ENCODE measurements at places on chromosomes 4 and X.
A peak's percentile ranks its signal among the peaks of the same experiment; 100 is the strongest.

GRCh38 chr4:174423257-174423944 lies 98.9 kb downstream of the HPGD start:
- no peak for DNase-seq

GRCh38 chrX:151904989-151905388 lies 7.7 kb upstream of the MAGEA4 start:
- DNase-seq = no peak

DNA sequence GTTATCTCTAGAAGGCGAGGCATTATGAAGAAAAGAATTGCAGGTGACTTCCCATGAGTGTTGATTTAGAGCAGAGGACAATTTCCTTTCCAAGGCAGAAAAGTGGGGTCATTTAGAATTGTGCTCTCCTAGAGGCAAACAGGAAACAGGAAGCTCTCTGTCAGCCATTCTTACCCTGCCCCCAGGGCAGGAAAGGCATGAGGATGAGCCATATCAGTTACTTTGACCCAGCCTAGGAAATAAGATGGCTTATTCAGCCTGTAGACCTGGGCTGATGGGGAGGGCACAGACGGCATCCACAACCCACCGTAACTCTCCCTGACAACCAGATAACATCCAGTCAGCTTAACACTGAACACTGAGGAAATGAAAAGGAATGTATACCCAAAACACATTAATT lies 88.8 kb upstream of the KDR start:
- DNase-seq = peak; percentile 44

- DNase-seq = no peak
Observed at GRCh38 chrX:48848847-48849246, 13.4 kb upstream of the PCSK1N start.

GRCh38 chr4:140098455-140099160 lies 55.4 kb downstream of the MAML3 start:
- DNase-seq = no peak

DNA sequence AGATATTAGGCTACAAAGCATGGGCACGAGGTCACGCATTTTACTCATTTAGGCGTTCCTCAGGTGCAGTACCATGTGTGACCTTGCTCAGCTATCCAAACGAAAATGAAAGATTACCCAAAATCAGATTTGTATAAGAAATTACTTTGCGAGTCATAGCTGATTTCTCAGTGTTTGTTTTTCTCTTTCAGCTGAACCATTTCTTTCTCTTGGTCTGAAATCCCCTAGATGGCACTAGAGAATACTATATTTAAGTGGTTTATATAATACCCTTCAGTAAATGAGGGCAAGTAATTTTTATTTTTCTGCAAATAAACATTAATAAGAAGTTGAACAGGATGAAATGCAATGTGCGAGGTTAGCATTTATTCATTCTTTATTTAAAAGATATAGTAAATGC lies 496.6 kb downstream of the STIM2 start:
- DNase-seq = no peak

DNA sequence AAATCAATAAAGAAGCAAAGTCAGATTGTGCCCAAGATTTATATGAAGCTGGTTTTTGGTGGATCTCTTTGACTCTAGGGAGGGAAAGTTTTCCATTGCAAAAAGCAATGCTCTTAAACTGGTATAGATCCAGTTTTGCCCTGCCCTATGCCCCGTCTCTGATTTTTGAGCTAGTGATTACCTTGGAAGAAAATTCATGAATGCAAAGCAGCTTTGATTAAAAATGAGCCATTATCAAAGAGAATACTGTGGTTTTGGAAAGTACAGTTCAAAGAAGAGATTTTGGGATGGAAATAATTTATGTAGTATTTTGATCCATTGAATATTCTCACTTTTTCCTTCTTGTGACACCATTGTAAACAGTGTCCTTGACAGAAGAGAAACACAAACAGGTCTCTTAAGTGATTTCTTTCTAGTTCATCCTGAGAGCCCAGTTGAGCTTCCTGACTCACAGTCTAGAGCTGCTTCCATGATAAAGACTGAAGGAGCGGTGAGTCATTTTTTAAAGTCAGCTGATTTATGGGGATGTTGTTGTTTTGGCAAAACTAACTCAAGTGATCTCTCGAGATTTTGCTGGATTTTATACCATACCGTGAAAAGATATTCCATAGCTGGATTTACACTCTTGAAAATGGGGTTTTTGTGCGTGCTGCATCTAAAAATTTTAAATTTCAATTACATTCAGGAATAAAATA lies 76.7 kb downstream of the AFF1 start:
- peak; percentile 57 for DNase-seq

DNA sequence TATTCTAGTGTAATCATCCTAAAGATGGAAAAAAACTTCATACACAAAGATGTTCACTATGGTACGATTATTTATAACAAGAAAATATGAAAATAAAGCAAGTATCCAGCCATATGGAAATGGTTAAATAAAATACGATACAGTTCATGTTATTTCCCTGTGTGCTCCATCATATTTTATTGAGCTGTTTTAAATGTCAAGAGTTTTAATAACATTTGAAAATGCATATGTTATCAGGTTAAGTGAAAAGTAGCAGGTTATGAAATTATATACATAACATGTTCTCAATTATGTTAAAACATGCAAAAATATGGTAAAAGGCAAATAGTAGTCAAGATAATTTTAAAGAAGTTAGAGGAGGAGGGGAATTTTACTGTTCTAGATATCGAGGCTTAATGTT lies 192.0 kb downstream of the HNRNPD start:
- DNase-seq = no peak

GRCh38 chr4:142092941-142093340 lies 456.6 kb downstream of the IL15 start:
- DNase-seq = no peak

- no peak for DNase-seq
Observed at GRCh38 chr4:19380600-19380999, 871.1 kb upstream of the SLIT2 start.

GRCh38 chr4:86338989-86339388 lies 20.9 kb downstream of the MAPK10 start:
- DNase-seq = no peak

GRCh38 chrX:101206471-101206870 lies 13.1 kb upstream of the DRP2 start:
- no peak for DNase-seq

GRCh38 chr4:162343967-162344366 lies 180.2 kb upstream of the FSTL5 start:
- DNase-seq = no peak

DNA sequence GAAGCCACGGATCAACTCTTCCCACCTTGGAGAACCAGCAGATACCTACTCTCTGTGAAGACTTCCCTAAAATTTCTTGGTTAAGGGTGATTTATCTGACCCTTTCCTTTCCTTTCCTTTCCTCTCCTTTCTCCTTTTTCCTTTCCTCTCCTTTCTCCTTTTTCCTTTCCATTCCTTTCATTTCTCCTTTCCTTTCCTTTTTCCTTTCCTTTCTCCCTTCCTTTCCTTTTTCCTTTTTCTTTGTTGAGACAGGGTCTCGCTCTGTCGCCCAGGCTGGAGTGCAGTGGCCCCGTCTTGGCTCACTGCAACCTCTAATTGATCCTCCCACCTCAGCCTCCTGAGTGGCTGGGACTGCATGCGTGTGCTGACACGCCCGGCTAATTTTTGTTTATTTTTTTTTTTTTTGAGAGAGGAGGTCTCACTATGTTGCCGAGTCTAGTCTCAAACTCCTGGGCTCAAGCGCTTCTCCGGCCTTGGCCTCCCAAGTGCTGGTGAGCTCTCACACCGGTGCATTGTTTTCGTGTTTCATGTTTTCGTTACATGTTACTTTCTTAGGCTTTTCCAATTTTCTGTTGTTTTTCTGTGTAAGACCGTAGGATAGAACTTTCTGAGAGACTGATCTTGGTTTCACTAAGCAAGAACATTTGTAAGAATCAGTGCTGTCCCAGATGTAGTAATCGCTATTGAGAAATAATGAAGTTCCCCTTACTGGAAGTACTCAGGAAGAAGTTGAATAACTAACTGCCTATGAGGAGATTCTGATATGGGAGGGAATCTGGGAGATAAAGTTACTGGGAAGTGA lies 2.0 kb downstream of the TMEM165 start:
- DNase-seq = no peak

GRCh38 chrX:107384397-107385105 lies 64.9 kb upstream of the FRMPD3 start:
- DNase-seq = no peak

GRCh38 chrX:71282514-71283402 lies 677 bp upstream of the NONO start:
- DNase-seq = no peak

- DNase-seq = no peak
Observed at GRCh38 chr4:150087006-150087405, 8.8 kb downstream of the DCLK2 start.

DNA sequence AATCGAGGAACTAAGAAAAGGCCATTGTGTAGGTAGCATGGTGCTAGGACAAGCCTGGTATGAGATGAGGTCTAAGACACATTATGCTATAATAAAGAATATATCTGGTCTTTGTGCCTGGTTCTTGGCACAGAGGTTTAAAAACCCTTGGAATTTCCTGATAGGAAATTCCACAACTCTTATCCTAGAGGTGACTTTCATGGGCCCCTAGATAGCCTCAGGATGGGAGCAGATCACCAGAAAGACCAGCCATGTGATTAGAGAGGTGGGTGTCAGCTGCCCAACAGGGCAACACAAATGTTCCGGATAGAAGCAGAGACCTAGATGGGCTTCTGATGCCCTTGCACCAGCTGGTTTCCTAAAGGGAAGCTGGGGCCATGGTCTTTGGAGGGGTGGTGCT lies 107.2 kb downstream of the SCD5 start:
- no peak for DNase-seq

GRCh38 chr4:39348371-39349315 lies 17.5 kb downstream of the RFC1 start:
- no peak for DNase-seq

DNA sequence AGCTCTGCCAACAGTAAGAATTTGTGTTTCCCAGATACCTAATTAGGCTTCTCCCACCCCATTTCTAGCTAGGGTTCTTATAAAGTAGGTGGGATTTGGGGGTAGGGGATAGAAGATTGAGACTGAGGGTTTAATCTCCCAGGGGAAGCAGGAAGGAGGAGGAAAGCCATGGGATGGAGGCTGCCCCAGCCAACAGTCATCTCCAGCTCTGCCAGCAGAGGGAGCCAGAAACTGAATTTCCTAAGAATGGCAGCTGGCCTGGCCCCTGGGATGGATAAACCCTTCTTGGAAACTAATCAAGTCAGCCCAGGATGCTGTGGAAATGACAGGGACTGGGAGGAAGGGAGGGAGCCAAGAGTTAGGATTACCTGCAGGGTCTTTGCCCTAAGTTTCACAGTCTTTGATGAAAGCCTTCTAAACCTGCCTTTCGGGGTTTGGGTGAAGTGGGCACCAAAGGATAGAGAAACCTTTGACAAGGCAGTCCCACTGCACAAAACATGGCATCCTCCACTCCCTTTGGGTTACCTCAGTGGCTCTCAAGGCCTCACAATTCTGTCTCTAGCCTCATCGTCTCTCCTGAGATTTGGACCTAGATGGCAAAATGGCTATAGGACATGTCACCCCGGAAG lies 6.7 kb upstream of the ERCC6L start:
- DNase-seq = peak; percentile 43

DNA sequence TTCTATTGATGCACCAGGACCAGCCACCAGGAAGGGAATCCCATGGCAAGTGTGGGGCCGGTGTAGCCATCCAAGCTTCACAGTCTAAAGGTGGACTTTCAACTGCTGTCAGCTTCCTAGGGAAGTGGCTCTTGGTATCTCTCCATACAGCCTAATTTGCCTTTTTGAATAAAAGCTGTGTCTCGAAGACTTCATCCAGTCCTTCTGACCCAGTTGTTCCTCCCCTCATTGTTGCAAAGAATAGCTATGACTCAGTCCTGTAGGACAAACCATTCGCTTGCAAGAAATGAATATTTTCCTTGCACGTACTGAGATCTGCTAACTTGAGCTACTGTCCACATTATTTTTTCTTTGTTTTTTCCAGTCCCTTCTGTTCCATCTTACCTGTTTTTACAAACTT lies 145.1 kb upstream of the CTSO start:
- DNase-seq = no peak

All from DMS153 (cell line).